DMS53 (cell line): ENCODE measurements at places on chromosomes 2 and 18.

GRCh38 chr2:66827851-66828250, 392.9 kb downstream of the MEIS1 start:
- DNase-seq = no peak

GRCh38 chr18:44341759-44342158, 338.9 kb upstream of the SETBP1 start:
- no peak for DNase-seq

DNA sequence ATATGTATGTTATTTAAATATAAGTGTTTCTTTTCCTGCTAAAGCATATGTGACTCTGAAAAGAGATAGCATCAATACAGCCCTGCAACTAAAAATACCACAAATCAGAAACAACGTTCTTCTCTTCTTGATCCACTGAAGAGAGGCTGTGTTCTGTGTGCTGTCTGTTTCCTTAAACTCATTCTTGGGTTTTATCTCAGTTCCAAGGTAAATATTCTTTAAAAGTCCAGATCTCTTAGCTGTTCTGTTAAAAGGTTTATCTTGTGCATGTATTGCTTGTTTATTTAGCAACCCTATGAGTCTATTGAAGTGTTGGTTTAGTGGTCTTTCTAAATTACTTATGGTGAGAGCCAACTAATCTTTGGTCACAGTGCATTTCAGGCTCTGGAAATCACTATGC, 173.3 kb upstream of the NT5C1B start:
- peak; percentile 20 for DNase-seq

DNA sequence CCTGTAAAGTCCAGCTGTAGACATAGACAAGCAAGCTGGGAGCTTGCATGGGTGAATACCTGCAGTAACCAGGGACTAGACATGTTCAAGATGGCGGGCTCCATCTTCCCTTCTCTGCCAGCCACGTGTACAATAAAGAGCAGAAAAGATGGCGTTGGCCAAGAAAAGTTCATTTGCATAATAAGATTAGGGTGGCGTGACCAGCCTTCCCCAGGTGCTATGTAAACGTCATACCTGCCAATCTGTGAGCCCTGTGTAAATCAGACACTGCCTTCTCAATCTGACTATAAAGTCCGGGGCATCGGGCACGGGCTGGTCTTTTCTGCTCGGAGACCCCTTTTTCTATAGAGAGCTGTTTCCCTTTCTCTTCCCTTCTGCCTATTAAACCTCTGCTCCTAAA, 101.6 kb upstream of the XPO1 start:
- no peak for DNase-seq

GRCh38 chr2:54497763-54498680, 41.9 kb downstream of the SPTBN1 start:
- DNase-seq = peak; percentile 51

- DNase-seq = no peak
These were observed 181.5 kb downstream of the SLC8A1 start for GRCh38 chr2:40270372-40270771.

GRCh38 chr2:131085646-131086045, 7.6 kb downstream of the FAM168B start:
- DNase-seq = no peak

- no peak for DNase-seq
These were observed 261.8 kb downstream of the DCDC2C start for GRCh38 chr2:3965211-3965610.

GRCh38 chr2:231286964-231287363, 88.5 kb downstream of the ARMC9 start:
- DNase-seq = no peak
